ENCODE measurements at places on chromosomes 7 and 10.

DNA sequence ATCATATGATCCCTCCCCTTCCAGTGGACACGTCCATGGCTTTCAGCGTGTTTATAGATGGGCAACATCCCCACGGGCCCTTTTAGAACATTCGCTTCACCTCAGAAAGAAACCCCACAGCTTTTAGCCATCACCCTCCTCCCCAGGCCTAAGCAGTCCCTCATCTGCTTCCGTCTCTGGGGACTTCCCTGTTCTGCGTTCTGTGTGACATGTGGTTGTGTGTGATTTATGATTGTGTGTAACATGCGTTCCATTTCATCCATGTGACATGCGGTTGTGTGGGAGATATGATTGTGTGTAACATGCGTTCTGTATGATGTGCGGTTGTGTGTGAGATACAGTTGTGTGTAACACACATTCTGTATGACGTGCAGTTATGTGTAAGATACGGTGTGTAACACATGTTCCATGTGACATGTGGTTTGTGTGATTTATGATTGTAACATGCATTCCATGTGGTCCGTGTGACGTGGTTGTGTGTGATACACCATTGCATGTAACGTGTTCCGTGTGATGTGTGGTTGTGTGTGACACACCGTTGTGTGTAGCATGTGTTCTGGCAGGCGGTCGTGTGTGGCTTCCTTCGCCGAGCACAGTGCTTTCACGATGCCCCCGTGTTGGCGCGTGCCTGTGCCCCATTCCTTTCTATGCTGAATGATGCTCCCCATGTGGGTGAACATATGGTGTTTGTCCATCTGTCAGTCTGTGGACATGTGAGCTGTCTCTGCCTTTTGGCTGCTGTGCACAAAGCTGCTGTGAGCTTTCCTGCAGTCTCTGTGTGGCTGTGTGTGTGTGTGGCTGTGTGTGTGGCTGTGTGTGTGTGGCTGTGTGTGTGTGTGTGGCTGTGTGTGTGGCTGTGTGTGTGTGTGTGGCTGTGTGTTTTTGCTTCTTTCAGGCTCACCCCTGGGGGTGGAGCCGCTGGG, 26.2 kb downstream of the PWWP2B start:
- DNase-seq: no peak

- no peak for DNase-seq
Observed at GRCh38 chr10:85978566-85979358, 387.8 kb downstream of the GRID1 start.

- no peak for DNase-seq
Observed at GRCh38 chr7:64638822-64639221, 27.1 kb upstream of the ZNF107 start.

DNA sequence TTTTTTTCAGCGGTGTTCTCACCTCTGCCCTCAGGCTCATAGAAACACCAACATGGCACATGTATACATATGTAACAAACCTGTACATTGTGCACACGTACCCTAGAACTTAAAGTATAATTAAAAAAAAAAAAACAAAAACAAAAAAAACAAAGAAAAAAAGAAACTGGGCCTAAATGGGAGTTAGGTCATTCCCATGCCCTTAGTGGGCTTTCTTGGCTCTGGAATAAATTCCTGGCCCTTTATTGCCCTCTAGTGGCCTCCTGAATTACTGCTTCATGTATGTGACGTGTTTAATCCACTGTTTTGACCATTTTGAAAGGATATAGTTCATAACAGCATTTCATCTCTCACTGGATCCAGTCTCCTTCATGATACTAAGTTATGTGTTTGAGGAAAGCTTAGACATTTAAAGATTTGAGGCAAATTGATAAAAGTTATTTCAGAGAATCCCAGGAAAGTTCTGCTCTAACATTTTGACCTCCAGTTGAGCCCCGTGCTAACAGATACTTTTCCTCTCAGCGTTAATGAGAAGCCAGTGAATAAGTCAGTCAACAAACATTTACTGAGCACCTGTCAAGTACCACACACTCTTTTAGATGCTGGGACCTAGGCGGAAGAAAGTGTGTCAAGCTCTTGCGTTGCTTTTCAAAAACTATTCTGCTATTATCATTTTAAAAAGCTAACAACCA, 54.7 kb upstream of the SYPL1 start:
- DNase-seq: no peak

DNA sequence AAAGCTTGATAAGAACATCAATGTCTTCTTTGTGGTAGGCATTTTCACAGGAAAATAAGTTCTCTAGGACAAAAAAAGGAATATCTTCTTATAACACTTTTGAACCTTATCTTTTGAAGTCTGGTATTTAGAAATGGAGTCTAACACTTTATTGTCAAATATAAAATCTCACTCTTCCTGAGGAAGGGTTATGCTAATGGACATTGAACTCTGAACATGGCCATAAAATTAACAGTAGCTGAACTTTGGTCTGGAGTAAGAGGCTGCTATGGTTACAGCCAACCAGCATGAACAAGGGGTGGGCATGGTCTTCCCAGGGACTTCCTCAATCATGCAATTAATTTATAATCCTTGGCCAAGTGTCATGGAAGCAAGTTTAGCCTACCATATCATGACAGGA, at the start of gene CLRN3:
Gene CLRN3, minus strand, starts transcription at position 199 of the 400 bp plus-strand sequence. Its CDS starts 157 bp downstream, at position 42.
- no peak for DNase-seq

GRCh38 chr10:104622598-104623209, 18.4 kb upstream of the SORCS3 start:
- no peak for DNase-seq

DNA sequence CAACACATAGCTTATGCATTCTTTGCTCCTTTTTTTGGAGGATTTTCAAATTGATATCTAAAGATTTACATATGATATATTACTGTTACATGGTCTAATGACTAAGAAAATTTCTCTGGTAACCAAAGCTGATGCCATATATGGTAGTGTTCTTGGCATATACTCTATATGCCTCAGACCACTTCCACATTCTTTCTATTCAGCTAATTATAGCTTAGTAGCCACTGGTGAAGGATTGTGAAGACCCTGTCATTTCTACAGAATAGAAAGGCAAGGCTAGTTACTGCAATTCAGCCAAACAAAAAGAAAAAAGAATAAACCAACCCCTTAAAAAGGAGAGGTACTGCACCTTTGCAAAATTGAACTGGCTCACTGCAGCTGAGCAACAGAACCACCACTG, 3.7 kb downstream of the PURB start:
- DNase-seq: no peak

DNA sequence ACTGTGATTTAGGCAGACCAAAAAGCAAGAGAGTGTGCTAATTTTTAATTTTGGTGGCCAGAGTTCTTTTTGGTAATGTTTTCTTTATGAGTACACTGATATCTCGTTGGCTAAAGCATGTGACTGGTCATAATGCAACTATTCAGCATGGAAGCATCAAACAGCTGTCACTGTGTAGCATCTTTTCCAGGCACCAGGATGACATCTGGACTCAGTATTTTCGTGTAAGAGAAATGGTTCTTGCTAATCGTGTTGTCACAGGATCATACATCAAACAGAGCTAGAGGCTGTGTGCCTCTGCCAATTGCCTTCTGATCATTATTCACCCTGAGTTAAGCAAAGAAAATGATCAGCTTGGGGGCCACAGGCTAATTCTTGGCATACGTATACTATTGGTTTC, 118.9 kb downstream of the SND1 start:
- no peak for DNase-seq

GRCh38 chr10:70417568-70417967, 13.6 kb downstream of the EIF4EBP2 start:
- DNase-seq: no peak

GRCh38 chr10:101097881-101098280, 33.2 kb upstream of the TLX1 start:
- DNase-seq: no peak

DNA sequence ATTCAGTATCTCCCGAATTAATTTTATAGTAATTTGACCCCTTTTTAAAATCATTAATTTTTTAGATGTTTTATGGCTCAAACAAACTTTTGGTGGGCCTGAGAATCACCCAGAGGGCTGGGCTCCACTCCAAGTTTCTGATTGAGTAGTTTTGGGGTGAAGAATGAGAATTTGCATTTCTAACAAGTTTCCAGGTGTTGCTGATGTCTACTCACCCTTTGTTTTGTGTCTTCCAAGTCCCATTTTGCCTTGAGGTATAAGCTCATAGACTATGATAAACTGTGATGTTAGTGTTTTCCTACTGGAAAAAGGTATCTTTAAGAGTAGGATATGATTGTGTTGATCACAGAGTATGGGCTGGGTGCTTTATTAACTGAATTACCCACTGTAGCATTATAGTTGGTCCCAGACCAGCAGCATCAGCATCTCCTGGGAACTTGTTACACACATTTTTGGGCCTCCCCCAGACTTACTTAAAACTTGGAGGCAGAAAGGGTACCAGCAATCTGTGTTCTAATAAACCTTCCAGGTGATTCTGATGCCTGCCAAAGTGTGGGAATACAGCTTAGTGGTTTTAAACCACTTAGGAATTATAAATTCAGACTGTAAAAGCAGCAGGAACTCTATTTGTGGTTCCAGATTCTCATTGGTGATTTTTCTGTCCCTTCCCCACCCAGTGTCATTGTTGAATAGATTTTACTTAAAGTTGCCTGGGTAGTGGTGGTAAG, 19.1 kb downstream of the ZNRF2 start:
- no peak for DNase-seq

DNA sequence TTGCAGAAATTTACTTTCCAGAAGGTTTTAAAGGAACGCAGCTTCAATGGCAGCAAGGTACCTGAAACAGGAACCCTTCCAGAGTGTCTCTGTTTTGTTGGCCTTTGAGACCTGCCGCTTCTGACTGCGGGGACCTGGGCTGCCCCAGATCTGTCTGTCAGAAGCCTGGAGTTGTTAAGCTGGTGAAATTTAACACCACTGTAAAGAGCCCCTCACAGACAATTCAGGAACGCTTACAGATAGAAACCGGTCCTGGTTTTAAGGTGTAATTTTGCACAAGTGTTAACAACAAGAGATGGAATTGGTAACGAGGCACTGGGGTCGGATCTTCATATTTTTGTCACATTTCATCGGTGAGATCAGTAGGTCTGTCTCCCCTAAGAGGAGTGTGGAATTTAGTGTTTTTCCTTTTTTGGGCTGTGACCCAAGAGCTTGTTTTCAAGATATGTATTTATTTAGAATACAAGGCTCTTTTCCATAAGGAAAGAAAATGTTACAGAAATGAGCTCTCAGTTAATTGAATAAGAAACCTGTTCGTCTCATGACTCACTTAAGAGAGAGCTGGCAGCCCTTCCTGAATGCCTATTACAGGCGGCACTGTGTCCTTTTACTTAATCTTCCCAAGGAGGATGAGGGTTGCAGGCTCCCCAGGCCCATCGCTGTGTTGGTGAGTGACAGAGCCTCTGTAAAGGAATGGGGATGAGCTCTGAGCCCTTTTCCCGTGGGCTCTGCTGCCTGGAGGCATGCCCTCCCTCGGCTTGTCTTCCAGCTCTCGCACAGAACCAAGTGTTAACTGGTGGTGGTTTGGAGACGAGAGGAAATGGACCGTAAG, 168.7 kb downstream of the CUX1 start:
- no peak for DNase-seq

GRCh38 chr10:98675902-98676301, 229.2 kb upstream of the HPS1 start:
- DNase-seq: no peak

GRCh38 chr7:49669692-49670260, 103.7 kb upstream of the VWC2 start:
- no peak for DNase-seq

- no peak for DNase-seq
Observed at GRCh38 chr7:101516851-101517250, 112.2 kb downstream of the MYL10 start.

DNA sequence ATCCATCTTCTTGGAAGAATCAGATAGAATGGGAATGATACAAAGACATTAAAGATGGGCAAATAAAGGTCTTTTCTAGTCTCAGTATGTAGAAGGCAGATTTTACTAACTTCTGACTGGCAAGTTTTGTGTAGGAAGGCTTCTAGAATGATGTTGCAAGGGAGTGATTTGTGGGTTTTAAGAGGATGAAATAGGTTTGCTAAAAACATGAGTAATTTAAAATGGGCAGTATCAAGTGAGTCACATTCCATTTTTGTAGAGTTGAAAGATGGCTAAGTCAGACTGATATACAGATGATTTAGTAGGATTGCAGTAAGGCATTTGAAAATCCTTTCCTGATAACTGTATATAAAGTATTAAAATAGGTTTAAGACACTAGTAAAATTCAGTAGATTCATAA, 777.4 kb downstream of the SORCS1 start:
- no peak for DNase-seq

- DNase-seq: no peak
Observed at GRCh38 chr10:131116216-131116990, 195.1 kb downstream of the TCERG1L start.

DNA sequence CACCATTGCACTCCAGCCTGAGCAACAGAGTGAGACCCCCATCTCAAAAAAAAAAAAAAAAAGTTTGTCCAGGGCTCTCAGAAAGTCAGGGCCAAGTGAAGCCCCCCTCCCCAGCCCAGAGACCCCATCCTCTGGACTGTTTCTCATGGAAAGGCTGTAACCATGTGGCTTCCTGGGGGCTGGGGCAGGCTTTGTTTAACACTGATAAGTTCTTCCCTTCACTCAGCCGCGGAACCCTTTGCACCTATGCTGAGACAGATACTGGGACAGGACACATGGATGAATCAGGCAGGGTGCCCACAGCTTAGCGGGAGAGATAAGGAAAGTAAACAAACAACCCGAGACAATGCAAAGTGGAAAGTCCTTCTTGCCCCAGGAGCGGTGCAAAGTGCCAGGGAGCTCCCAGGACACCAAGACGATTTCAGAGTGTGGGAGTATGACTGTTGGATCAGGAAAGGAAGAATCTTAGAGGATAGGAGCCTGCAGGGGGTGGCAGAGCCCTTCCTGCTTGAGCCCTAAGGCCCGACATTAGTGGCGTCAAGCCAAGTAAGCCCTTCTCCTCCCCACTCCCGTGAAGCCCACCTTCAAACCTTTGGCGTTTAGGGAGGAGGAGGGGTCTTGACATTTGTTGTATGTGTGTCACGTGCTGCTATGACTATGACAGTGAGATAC, 11.6 kb downstream of the MLXIPL start:
- DNase-seq: no peak

- DNase-seq: no peak
Observed at GRCh38 chr7:35805876-35806275, 5.0 kb downstream of the SEPTIN7 start.

DNA sequence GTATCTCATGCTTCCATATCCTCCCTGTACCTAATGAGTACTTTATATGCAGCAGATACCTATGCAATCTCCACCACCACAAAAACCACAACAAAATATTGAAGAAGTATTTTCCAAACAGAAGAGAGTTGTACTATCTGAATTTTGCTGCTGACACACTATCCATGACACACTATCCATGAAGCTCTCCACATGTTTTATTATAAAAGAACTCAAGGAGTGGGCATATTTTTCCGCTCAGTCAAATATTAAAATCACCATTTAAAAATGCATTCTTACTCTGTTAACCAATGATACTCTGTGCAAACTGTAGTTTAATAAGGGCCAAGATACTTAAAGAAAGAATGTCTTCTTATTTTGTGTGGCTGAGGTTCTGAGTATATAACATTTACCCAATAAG, 2.8 kb downstream of the BET1 start:
- no peak for DNase-seq

All from coronary artery (tissue), 2 donors.